ENCODE measurements at places on chromosomes 12 and 14. TPM values are rescaled to one million over a fixed set of nuclear protein-coding genes. Genes with fewer than 3 reads are reported as not detected.

DNA sequence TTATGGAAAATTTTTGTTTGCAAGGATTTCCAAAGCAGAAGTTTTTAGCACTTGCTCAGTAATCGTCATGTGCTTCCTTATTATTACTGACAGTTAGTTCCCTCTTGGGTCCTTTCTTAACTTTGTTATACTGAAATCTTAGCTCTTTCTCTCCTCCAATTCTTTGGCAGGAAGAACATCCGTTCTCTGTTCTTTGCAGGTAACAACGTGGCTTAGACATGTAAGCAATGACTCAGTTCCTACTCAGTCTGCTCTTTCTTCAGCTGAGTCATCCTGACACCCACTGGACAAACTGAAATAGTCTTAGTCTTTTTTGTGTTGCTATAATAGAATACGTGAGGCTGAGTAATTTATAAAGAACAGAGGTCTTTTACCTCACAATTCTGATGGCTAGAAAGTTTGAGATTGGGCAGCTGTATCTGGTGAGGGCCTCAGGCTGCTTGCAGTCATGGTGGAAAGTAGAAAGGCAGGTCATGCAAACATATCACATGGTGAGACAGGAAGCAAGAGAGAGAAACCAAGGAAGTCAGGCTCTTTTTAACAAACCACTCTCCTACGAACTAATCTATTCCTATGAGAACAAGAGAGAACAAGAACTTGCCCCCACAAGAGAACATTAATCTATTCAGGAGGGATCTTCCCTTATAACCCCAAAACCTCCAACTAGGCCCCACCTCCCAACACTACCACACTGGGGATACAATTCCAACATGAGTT is 49.2 kb downstream of the TESPA1 start:
- no peak for DNase-seq

Gene INSM2
- not detected for total RNA-seq

Gene NRXN3
- 21.0 TPM for total RNA-seq

GRCh38 chr12:95533985-95534384 is 17.3 kb downstream of the USP44 start:
- no peak for DNase-seq

DNA sequence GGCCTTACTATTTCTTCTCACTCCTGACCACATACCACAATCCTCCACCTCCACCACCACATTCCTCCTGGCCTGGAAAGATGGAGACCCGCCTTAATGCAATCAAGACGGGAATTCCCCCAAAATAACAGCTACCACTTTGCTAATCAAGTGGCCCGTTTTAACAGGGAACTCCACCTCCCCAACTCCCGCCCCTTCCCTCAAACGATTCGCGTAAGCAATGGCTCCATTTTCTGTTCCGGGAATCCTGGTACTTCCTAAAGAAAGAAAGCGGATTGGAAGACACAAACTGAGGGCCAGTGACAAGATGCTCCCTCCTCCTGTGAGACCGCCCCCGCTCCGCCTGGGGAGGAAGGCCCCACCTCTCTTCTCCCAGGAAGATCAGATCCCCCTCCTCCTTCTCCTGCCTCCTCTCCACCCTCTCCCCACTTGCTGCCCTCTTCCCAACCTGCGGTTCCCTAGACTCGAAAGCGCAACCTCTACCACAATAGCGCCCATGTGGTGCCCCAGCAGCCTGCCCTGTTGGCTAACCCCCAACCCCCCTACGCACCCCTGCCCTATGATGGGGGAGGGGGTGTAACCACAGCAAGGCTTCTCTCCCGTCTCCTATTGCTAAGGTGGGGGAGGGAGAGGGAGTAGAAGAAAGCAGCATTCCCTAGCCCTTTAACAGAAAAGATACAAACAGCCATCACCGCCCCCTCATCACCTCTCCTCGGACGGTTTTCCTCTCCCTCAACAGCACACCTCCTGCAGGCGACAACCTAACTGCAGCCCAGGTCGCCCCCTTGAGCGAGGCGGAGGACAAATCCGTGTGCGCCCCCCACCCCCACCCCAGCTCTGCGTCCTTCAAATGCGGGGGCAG is 777 bp downstream of the ARF3 start:
- DNase-seq, result peak; percentile 62

DNA sequence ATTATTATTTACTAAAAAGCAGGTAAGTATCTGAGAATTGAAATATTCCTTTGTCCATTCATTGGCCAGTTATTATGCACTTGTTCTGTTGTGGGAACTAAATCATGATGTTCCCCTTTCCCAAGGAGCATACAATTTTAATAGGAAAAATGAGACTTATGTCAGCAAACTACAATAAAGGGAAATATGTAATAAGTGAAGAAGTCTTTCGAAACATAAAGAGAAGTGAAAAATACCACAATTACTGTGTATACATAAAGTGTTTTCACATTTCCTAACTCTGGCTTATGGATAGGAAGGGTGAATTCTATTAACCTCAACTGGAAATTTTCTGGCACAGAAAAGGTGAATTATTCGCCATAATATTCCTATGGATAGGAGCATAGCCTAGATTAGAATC is 78.4 kb upstream of the DNM1L start:
- DNase-seq, result no peak

GRCh38 chr12:25433581-25434325 is 119.3 kb downstream of the LMNTD1 start:
- DNase-seq, result no peak

- no peak for DNase-seq
Measured at GRCh38 chr12:44574586-44574985, 301.5 kb downstream of the NELL2 start.

Gene KRT75
- not detected for total RNA-seq

DNA sequence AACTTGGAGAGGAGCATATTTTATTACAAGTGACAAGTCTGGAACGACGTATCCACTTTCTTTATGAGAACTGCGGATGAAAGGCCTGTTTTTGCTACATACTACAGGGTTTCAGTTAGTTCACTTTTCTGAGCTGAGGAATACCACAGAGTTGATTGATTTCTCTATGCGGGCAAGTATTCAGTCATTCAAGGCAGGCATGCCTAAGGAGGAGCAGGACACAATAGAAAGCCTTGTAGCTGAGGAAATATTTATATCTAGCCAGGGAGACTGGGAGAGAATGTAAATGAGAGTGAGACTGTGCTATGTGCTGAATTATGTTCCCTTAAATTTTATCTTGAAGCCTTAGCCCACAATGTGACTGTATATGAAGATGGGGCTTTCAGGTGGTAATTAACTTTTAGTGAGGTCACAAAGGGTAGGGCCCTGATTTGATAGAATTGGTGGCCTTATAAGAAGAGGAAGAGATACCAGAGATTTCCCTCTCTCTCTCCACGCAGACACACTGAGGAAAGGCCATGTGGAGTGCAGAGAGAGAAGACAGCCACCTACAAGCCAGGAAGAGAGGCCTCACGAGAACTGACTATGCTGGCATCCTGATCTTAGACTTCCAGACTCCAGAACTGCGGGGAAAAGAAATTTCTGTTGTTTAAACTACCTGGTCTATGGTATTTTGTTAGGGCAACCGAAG is 459.0 kb upstream of the ATP2B1 start:
- DNase-seq, result no peak

- DNase-seq, result no peak
Measured at GRCh38 chr14:31124197-31124596, 83.4 kb downstream of the HECTD1 start.

- no peak for DNase-seq
Measured at GRCh38 chr12:27958675-27959074, 13.9 kb downstream of the PTHLH start.

GRCh38 chr14:59570122-59570521 is 6.5 kb downstream of the CCDC175 start:
- DNase-seq, result no peak

- no peak for DNase-seq
Measured at GRCh38 chr12:95368931-95369330, 105.0 kb upstream of the METAP2 start.

Measured in ascending aorta (tissue), 2 donors.